Left colon (tissue), 2 donors: ENCODE measurements at places on chromosomes 4 and X. TPM values are rescaled to one million over a fixed set of nuclear protein-coding genes. Genes with fewer than 3 reads are reported as not detected.

Gene CD38
- total RNA-seq, result 1.1 TPM

Gene HERC5
- total RNA-seq, result 0.98 TPM

Gene RHOXF2
- total RNA-seq, result not detected

Gene IL1RAPL1
- total RNA-seq, result 0.31 TPM

Gene SPON2
- total RNA-seq, result 26.6 TPM

Gene TACC3
- 18.3 TPM for total RNA-seq

Gene NKX3-2
- 0.09 TPM for total RNA-seq

- no peak for DNase-seq
Observed at GRCh38 chr4:40132816-40133215, 64.0 kb upstream of the RHOH start.

- no peak for DNase-seq
Observed at GRCh38 chr4:48557478-48557877, 67.4 kb downstream of the ZAR1 start.

DNA sequence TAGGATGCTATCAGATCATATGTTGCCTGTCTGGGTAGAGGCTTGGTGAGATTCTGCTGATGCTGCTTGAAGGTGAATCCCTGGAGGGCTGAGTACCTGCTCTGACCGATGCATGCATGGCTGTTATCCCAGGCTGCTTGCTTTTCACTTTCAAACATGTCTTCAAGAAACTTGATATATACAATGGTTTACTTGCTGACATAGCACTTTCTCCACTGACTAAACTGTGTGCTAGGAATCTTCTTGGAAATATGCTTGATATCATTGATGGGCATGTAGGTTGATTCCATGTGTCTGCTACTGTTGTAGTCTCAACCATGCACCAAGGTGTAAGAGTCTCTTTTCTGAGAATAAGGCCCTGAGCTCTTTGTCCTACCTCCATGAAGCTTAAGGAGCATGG lies 79.6 kb upstream of the WDR1 start:
- no peak for DNase-seq

DNA sequence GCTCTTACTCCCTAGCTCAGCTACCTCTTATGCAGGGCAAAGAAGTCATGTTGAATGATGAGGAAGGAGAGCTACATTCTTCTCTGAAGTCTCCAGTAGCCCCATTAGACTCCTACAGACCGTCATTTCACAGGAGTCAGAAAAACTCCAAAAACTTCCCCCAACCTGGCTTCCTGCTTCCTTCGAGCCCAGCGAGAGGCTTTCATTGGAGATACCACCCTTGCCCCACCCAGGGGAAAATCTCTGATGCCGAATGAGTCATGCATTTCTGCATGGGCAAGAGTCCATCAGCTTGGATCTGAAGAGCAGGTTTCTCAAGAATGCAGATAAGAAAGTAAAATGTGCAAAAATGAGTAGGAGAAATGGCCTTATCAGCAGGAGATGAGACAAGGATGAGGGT lies 53.0 kb downstream of the ARSF start:
- no peak for DNase-seq

DNA sequence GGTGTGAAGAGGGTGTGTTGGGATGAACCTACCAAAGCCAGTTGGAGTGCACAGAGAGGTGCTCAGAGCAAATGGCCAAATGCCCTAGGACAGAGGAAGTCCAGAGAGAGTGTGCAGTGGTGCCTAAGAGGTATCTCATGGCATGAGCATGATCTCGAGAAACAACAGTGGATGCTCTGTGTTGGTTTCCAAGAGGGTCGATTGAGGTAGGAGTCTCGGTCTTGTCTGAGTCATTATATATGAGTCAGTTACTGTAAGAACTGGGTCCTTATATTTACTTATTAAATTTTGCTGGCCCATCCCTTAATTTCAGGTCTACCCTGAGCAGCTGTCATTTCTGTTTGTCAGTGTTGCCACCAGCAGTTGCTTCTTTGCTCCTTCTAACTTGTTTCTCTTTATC lies 86.6 kb upstream of the TMEM150C start:
- DNase-seq, result no peak

GRCh38 chr4:120942776-120943175 lies 20.2 kb upstream of the PRDM5 start:
- DNase-seq, result no peak

DNA sequence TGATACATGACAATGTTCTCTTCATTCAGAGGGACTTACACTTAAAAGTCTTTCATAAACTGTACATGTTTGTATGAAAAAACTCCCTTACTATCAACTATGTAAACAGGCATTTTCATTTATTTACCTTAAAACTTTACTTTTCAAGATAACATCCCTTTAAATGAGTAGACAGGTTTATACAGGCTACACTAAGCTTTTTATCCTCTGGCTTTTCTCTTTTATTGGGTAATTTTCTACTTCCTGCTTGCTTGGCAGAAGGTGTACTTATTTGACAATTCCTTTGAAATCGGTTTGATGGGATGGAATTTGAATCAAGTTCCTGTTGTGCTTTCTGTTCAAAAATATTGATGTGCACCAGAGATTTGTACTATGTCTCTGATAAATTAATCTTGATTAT lies 81.4 kb downstream of the PTPN13 start:
- no peak for DNase-seq

DNA sequence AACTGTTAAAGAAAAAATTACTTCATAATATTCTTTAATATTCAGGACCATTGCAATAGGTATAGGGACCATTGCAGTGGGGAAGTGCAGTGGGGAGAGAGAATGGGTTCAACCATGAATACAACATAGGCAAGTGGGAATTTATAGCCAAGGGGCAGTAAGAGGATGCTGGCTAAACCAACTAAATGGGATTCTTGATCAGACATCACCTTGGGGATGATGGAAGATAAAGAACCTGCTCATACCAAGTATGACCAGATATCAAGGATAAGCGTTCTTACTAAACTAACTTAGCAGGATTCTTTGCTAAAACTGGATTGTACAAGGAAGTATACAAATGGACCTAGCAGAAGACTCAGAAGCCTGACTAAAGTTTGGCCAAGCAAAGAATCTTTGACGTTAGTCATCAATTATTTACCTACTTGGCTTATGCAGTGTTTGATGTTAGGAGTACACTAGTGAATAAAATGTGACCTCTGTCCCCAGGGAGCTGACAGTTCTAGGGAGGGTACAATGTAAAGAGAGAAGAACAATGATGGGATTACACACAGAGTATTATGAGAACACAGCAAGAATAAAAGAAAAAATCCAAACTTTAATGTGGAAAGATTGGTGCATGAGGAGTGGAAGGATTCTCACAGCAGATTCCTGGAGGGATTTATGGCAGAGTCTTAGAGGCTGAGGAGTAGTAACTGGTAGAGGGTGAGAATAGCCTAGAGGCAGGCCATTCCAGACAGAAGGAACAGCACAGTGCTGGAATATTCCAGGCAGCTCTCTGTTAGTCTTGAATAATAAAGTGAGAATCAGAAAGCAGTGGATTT lies 54.7 kb upstream of the MYOZ2 start:
- DNase-seq, result no peak

DNA sequence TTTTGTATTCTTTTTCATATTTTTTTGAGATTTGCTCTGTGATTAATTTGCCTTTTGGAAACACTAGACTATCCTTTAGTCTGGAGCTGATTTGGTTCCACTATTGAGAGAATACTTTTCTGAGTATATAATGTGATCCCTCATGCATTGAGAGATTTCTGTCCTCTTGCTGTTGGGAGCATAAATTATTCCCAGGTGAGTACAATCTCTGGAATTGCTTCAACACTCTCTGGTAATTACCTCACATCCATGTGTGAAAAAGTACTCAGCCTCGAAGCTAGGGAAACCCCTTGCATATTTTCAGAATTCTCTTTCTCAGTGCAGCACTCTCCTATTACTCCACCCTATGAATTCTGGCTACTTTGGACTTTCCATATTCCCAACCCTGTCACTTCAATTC lies 550.0 kb downstream of the RAPGEF2 start:
- DNase-seq, result no peak

DNA sequence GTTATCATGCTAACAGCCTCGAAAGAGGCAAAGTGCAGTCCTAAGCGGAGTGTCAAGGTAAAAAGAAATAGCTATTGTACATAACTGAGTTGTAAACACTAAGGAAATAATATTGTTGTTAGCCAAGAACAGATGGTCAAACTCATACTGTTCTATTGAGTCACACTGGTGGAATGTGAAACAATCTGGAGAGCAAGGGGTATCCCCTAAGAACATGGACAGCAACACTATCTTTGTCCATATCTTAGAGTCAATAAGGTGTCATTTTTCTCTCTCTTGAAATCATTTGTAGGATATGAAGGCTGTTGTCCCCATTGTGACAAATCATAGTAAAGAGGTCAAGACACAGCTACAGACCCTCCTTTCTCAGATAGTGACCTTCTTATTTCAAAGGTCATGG lies 4.5 kb upstream of the PDGFC start:
- DNase-seq, result no peak

- DNase-seq, result no peak
Observed at GRCh38 chrX:133362538-133362937, 52.8 kb downstream of the GPC4 start.

DNA sequence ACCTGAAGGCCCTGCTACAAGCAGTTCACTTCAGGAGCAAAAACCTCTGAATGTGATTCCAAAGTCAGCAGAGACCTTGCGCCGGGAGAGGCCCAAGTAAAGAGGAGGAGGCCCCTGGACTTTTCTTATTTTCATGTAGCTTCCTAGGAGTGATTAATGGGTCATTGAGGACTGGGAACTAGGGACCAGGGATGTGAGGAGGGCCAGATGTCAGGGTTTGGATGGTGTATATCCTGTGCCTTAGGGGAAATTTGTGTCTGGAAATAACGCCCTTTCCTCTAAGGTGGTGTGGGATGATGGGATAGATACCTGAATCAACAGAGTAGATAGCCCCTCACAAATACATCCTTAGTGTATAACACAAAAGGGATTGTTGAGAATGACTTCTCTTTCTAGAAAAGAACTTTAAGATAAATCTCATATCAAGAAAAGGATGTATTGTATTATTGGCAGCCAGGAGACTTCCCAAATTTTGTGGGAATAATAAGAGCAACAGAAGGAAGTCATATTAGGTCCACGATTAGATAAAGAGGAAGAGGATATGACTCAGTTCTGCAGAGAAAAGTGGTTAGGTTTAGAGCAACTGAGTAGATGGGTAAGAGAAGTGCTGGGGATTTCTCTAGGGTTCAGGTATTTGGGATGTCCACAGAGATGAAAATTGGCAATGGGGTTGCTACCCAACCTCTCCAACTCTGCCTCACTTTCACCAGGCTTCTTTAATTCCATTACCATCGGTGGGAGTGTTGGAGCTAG lies 1.1 kb downstream of the ITGB1BP2 start:
- no peak for DNase-seq

GRCh38 chr4:7817877-7818398 lies 121.7 kb downstream of the AFAP1 start:
- DNase-seq, result no peak

- DNase-seq, result no peak
Observed at GRCh38 chr4:47882228-47882627, 32.2 kb downstream of the NFXL1 start.

- DNase-seq, result peak; percentile 33
Observed at GRCh38 chrX:102652031-102652688, 877 bp downstream of the GPRASP1 start.

DNA sequence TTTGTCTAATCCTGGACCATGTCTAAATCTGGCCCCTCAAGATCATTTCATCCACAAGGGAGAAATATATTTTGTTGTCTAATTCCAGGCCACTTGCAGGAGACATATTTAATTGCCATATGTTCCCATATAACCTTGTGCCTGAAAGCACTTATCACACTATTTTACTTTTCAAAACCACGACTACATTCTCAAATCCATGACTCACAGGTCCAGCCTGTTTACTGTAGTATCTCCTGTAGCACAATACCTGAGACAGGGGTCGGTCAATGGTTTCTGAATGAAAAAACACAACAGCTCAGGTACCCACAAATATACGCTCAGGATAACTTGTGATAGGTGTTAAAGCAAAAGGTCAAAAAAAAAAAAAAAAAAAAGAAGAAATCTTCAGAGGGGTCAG lies 60.9 kb downstream of the SEC24D start:
- no peak for DNase-seq

- DNase-seq, result no peak
Observed at GRCh38 chrX:141220342-141221008, 21.8 kb downstream of the SPANXC start.

- no peak for DNase-seq
Observed at GRCh38 chr4:153790500-153790865, 1.6 kb upstream of the SFRP2 start.

DNA sequence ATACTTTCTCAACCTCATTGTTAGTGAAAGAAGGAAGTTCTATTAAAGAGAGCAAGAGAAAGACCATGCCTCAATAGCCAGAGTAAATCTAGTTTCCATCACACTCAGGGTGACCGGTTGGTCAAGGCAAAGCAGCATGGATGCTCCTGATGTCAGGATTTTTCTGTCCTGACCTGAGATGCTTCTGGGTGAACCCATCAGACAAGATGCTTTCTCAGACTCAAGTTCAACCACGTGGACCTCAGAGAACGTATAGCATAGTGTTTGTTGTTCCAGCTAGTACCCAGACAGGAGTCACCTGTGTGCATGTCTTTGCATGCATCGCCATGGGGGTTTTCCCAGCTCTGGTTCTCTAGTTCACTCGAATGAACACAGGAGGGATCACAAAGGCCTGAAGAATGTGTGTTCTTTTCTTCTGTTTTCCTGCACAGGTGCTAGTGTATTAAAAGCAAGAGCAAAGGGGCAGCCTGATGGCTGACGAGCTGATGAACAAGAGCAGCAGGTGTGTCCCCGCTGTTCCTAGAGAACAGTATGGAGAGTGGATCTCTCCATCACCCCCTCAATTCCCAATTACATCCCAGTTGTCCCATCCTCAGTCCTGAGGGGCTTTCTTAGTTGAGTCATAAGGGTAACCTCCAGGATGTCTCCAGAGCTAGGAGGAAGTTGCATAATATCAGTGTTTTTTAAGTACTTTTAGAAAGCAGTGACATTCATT lies 110.5 kb upstream of the ENPP6 start:
- no peak for DNase-seq

- no peak for DNase-seq
Observed at GRCh38 chrX:27619459-27619858, 29.3 kb downstream of the DCAF8L2 start.

- no peak for DNase-seq
Observed at GRCh38 chrX:20913760-20914159, 460.5 kb upstream of the CNKSR2 start.

DNA sequence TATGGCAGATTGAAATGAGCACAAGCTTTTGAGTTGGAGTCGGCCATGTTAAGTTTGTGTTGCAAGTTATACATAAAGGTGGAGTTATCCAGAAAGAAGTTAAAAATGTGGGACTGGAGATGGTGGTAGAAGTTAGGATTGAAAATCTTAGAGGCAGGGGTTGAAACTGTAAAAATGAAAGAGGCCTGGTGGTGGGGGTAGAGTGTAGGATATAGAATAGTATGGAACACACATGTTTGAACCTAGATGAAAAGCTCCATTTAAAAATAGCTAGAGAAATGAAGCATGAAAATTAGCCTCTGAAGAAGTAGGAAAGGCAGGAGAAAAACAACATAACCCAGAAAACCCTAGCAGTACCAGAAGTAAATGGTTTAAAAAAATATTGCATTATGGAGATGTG lies 131.8 kb upstream of the ENPEP start:
- DNase-seq, result peak; percentile 9

DNA sequence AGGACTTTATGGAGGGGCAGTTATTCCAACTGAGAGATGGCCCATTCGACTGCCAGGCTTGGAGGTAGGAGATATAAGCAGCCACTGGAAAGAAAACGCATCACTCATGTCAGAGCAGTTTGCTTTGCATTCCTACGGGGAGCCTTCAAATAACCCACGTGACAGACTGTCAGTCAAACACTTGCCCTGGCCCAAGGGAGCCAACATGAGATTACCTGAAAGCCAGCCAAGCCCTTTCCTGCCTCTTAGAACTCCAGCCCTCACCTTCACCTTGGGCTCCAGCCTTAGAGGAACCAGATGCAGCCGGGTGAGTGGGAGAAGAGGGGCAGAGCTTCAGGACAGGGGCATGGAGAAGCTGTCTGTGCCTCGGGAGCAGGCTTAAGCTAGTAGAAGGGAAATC lies 95.3 kb upstream of the CXCL13 start:
- DNase-seq, result no peak
